Left hindlimb (tissue), 1 donor: ENCODE measurements at places on chromosomes 1 and 21.
A peak's percentile ranks its signal among the peaks of the same experiment; 100 is the strongest.

DNA sequence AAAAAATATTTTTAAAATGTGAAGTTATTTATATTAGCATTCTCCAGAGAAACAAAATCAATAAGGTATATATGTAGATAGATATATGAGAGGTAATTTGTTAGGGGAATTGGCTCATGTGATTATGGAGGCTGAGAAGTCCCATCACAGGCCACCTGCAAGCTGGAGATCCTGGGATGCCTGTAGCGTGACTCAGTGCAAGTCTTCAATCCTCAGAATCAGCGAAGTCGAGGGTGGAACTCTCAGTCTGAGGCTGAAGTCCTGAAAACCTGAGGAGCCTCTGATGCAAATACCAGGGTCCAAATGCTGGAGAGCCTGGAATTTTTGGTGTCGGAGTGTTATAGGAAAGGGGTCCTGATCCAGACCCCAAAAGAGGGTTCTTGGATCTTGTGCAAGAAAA is 658.5 kb downstream of the USP25 start:
- no peak for DNase-seq

GRCh38 chr1:217049721-217050120 is 326.5 kb upstream of the ESRRG start:
- DNase-seq, result no peak

- no peak for DNase-seq
These were observed 4.8 kb downstream of the ARPC5 start for GRCh38 chr1:183630748-183631147.

DNA sequence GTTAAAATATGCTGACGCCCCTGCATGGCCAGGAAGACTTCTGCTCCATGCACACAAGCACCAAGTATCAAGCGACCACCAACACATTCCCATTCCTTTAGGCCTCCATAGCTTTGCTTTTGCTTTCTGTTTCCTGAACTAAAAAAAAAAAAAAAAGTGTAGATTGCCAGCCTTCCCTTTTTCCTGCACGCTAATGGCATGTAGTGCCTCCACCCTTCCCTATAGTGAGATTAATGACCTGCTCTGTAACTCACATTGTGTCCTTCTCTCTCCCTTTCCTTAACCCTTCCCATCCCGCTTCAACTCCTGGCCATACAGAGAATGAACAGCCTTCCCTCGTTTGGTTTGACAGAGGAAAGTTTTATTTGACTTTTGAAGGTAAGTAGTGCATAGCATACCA is 57.1 kb upstream of the DYNLT5 start:
- DNase-seq, result no peak

- DNase-seq, result no peak
These were observed 55.5 kb downstream of the EDN2 start for GRCh38 chr1:41428738-41429640.

GRCh38 chr1:150072959-150073358 is 5.4 kb downstream of the VPS45 start:
- DNase-seq, result no peak

- DNase-seq, result peak; percentile 88
These were observed 27.4 kb downstream of the RABIF start for GRCh38 chr1:202861420-202862132.

DNA sequence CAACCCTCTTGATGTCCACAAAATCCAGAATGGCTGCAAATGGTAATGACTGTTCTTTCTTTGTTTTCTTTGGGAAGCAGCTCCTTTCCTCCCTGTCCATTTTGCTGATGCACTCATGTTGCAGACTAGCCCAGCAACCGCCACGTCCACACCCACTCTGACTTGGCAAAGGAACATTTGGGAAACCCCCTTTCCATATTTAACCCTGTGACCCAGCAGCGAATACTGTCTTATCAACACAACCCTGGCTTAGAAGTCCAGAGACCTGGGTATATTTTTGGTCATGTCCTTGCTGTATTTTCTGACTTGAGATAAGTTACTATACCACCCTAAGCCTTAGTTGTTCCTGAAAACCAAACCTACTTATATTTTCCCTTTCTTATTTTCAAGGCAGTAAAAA is 18.1 kb upstream of the SHE start:
- no peak for DNase-seq

DNA sequence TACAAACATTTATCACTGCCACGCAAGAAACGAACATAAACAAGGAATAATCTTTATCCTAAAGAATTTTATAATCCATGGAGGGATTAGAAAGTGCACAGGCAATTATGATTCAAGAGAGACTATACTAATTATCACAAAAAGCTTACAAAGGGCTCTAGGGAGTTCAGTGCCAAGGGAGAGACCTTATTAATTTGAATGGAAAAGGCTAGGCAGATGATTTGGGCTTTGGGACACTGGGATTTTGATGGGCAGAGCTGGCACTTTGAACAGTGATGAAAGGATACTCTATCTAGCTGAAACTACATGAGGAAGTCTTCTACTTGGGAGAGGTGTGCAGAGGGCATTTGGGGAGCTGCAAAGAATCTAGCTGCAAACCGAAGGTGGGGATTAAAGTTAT is 48.9 kb upstream of the IVNS1ABP start:
- no peak for DNase-seq

DNA sequence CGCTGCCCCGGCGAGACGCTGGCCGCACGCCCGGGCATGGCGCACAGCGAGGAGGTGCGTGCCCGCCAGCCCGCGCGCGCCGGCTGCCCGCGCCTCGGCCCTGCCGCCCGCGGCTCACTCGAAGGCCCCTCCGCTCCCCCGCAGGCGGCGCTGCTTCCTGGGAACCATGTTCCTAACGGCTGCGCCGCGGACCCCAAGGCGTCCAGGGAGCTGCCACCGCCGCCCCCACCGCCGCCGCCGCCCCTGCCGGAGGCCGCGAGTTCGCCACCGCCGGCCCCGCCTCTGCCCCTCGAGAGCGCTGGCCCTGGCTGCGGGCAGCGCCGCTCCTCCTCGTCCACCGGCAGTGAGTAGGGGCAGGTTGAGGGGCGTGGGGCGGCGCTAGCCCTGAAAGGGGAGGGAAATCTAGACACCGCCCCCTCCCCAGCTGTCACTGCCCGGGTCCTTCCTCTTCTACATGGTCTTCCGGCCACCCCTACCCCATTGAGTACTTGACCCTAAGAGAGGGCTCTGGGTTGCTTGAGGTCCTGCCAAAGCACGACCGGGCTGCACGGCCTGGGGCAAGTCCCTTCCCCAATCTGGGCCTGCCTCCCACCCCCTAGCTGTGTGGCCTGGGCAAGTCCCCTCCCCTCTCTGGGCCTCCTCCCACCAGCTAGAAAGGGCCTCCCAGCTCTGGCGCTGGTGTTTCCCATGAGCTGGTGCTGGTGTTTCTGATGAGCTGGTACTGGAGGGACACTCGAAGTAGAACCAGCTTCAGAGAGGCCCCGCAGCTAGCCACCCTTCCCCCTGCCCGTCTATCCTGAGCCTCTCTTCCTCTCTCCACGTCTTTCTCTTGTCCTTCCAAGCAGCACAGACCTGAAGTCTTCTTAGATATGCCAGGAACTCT is 17.0 kb downstream of the TNFRSF25 start:
- DNase-seq, result no peak

DNA sequence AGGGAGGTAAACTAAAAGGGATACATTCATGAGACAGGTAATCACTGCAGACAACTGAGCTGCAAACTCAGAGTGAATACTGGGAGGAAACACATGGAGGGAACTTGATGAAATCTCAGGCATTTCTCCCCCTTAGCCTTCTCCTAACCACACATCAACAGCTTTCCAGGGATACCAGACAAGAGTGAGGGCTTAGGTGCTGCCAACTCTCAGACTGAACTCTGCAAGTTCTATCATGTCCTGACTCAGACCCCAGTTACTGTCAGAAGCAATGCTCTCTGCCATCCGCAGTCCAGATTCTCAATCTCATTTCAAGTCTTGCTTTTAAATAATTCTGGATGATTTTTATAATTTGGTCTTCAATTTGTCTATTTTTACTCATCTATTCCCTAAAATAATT is 267.3 kb downstream of the LTN1 start:
- no peak for DNase-seq

GRCh38 chr21:43300496-43301408 is 126.2 kb downstream of the SIK1 start:
- DNase-seq, result peak; percentile 64

GRCh38 chr1:158810311-158810710 is 20.8 kb upstream of the MNDA start:
- DNase-seq, result no peak

GRCh38 chr1:66999640-67000400 is 54.1 kb downstream of the SLC35D1 start:
- no peak for DNase-seq

DNA sequence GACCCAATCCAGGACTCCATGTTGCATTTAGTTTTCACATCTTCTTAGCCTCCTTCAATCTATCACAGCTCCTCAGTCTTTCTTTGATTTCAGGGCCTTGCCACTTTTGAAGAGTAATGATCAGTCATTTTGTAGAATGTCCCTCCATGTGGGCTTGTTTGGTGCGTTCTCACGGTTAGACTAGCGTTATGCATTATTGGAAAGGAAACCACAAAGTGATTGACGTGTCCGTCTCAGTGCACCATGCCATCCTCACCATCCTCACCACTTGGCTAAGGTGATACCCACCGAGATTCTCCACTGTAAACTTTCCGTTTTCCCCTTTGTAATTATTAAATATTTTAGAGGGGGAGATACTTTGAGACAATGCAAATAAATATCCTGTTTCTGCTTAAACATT is 59.6 kb upstream of the OLIG2 start:
- DNase-seq, result no peak

- no peak for DNase-seq
These were observed 31.4 kb upstream of the DENND1B start for GRCh38 chr1:197806718-197807117.

- DNase-seq, result no peak
These were observed 13.5 kb upstream of the KLHL12 start for GRCh38 chr1:202940561-202940960.

DNA sequence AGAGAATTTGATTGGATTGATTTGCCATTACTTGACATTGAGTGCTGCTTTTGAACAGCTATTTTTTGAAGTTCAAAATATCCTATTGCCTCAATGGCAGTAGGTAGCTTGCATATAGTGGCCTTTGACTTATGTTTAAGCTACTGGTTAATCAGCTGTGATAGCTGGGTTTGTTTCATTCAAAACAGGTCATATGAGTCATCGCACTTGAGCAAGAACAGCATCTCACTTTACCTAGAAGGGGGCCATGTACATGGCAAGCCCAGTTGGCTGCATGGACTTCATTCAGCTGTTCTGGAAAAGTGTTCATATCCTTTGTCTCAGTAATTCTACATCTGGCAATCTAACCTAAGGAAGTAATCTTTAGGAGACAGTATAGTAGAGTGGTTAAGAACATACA is 29.0 kb upstream of the ARID1A start:
- no peak for DNase-seq

GRCh38 chr1:207923561-207923960 is 12.6 kb upstream of the CD34 start:
- DNase-seq, result no peak

DNA sequence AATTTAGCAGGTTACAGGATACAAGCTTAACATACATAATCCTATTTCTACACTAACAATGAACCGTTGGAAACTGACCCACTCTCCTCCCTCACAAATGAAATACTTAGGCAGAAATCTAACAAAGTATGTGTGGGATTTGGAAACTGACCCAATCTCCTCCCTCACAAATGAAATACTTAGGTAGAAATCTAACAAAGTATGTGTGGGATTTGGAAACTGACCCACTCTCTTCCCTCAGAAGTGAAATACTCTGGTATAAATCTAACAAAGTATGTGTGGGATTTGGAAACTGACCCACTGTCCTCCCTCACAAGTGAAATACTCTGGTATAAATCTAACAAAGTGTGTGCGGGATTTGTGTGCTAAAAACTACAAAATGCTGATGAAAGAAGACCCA is 60.3 kb downstream of the TRAF5 start:
- no peak for DNase-seq

- DNase-seq, result no peak
These were observed 40.2 kb upstream of the KCNA10 start for GRCh38 chr1:110559157-110559556.

GRCh38 chr1:54705153-54705552 is 10.5 kb upstream of the TTC4 start:
- DNase-seq, result no peak

DNA sequence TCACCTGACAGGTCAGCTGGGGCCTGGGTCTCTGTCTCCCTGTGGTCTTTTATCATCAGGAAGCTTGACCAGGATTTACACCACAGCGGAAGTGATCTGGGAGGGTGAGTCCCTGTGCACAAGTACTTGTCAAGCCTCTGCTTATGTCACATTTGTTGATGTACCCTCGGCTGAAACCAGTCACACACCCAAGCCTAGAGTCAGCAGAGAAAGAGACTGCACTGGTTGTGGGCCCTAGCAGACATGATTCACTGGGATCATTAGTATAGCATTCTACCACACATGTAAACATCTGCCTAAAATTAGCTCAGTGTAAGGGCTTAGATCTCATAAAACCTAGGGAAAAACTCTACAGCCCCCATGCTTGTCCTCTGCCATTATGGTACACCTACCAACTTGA is 79.3 kb upstream of the LAMC2 start:
- no peak for DNase-seq

- no peak for DNase-seq
These were observed 8.4 kb downstream of the RGS2 start for GRCh38 chr1:192817246-192817645.

GRCh38 chr1:175138579-175138978 is 54.0 kb downstream of the KIAA0040 start:
- DNase-seq, result no peak

DNA sequence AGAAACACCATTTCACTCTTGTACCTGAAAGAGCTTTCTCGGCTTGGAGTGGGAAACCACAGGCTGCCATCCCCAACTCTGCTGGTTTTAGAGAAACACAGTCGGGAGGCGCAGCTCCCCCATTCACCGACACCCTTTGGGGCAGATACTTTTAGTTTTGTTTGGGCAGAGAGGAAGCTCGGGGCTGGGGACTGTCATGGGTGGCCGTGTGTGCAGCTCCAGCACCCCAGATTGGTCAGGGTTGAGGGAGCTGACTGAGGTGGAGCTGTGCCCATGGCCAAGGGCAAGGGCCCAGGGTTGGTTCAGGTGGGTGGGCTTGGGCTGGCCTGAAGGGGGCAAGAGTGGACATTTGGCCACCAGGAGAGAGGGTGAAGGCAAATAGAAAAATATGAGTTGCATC is 163.1 kb downstream of the DYRK1A start:
- no peak for DNase-seq

DNA sequence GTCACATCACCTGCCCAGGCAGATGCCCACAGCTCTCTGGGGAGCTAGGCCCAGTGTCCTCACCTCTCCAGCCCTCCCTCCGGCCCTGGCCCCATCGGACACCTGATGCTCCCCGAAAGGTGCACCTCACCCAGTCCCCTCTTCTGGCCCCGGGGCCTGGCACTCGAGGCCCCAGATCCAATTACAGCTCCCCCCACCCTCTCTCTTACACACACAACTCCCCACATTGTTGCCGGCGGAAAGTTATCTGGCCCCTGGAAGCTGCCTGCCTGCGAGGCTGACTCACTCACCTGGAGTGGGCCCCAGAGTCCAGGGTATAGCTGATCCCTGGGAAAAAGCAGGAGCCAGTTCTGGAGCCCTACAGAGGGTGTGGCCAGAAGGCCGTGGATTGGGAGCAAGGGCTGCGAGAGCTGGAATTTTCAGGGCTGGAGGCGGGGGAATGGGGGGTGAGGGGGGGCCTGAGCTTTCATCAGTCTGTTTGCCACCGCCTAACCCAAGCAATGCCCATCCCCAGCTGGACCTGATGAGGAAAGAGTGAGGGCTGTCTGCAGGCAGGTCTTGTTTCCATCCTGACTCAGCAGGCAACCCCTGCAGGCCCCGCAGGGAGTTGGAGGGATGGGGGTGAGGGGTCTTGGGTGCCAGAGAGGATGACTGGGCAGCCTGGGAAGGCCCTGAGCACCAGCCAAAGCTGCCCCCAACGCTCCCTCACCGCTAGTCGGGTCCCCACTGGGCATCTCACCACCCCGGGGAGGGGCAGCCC is 948 bp downstream of the FBXO2 start:
- DNase-seq, result no peak

- no peak for DNase-seq
These were observed 126.5 kb downstream of the ADSS2 start for GRCh38 chr1:244325056-244325758.
